Fibroblast of skin of back (primary cell): ENCODE measurements at places on chromosomes 12 and 14.

DNA sequence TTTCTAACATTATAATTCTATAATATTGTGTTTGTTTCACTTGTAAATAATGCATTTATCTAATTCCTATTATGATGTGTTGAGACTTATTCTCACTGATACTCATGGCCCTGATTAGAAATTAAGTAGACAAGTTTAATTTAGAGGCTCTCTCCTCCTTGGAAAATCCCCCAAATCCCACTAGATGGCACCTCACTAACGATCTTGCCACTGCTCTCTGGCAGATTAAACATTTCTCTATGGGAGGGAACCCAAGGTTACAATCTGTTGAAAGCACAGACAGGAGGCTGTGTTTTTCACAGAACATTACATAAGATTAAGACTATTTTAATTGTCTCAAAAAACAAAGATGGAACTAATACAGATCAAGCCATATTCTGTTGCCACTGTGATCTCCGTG, 318.7 kb downstream of the LRFN5 start:
- peak; percentile 22 for DNase-seq

GRCh38 chr12:2023365-2023764, 19.1 kb upstream of the DCP1B start:
- no peak for DNase-seq

DNA sequence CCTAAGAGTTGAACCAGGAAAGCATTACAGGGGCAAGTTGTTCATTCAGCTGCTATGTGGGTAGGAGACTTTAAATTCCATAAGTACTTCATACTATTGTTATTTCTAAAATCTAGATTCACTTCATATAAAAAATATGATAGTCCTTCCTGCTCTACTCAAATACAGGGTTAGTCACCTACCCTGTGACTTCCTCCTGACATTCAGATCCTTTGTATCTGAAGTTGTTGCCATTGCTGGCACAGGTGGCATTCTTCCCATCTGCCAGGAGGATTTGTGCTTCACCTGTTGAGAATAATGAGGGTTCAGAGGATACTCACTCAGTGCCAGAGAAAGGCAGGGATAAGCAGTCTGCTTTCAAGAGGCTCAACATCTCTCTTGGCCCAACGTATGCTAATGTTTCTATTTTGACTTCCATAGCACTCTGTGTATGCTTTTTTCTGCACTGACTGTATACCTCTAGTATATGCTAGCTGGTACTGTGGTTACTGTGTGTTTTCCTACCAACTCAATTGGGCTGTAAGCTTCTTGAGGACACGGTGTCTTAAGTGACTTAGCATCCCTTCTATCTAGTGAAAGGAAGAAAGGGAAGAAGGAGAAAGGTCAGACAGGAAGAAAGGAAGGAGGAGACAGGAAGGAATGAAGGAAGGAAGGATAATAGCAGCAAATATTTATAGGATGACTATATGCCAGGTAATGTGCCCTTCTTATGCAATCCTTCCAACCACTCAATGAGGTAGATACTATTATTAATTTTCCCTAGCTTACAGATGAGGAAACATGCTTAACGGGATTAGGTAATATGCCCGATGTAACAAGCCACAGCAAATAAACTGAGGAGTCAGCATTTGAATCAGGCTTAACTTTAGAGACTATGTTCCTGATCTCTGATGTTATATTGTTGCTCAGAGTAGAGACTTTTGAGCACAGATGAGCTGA, 38.5 kb upstream of the FGF6 start:
- DNase-seq, result no peak

- DNase-seq, result peak; percentile 79
These were observed 2.0 kb downstream of the MAP4K5 start for GRCh38 chr14:50530358-50530757.

DNA sequence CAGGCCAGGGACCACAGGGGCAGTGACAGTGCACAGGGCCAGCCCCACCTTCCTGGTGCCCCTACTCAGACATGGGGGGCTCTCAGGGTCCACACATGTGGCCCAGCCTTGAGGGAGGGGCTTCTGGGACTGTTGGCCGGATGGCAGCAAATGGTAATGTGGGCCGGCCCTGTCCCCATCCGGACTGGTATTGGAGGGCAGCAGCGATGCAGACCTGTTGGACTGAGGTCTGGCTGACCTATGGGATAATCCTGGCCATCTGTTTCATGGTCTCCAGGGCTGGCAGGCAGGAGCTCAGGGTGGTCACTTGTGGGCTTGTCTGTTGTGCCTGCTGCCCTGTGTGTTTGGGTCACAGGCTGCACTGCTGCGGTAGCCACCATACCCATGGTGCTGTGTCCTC, 387.5 kb downstream of the TMEM121 start:
- no peak for DNase-seq

GRCh38 chr12:54300732-54301427, at the start of gene NFE2:
NFE2 (minus strand) TSS chr12:54301015; CDS start chr12:54295248, 5,767 bp downstream.
- DNase-seq, result peak; percentile 72
